ENCODE measurements at places on chromosomes 3 and 15.

GRCh38 chr15:91862891-91863504, 9.5 kb downstream of the SLCO3A1 start:
- no peak for DNase-seq

GRCh38 chr3:184260724-184261269, 556 bp downstream of the CAMK2N2 start:
- DNase-seq, result no peak

- DNase-seq, result peak; percentile 49
Measured at GRCh38 chr15:63587527-63587926, 9.7 kb upstream of the FBXL22 start.

DNA sequence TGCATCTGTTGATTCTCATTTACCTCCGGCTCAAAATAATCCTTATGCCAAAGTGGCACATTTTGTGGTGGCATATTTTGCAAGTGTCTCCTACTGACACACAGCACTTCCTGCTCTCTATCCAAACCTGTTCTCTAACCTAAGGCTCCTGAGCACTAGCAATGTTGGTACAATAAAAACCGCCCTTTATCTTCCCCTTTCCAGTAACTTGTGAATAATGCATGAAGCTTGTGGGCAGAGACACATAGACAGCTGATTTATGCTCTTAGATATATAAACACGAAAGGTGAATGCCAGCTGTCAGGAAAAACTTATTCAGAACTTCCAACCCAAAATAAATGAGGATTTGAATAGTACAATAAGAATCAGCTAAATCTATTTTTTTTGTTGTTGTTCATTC, 34.6 kb upstream of the ARPIN start:
- no peak for DNase-seq

DNA sequence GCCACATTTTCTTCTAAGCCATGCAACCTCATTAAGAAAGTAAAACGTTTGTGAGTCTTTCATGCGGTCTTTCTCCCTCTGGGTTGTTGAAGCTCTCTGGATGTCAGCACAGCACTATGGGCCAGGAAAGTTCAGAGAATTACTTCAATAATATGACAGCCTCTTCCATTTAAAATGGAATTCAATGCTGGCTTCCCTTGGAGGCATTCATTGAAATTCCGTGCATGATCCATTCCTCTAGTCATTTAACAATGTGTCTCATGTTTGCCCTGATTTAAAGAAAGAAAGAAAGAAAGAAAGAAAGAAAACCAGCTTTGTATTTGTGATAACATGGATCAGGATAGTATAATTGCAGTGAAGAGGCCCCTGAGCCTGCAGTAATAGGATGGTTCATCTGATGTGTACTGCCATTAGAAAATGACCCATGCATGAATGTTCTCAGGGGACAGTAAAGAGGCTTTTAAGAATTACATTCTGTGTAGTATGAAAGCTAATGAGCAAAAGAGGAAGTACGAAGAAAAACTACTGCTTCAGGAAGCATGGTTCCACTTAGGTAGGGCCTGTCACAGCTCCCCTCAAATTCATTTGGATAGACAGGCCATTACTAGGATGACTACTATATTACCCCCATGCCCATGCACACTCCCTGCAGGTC, 146.0 kb downstream of the ARPP21 start:
- no peak for DNase-seq

- peak; percentile 34 for DNase-seq
Measured at GRCh38 chr3:123518892-123519485, 65.9 kb downstream of the HACD2 start.

DNA sequence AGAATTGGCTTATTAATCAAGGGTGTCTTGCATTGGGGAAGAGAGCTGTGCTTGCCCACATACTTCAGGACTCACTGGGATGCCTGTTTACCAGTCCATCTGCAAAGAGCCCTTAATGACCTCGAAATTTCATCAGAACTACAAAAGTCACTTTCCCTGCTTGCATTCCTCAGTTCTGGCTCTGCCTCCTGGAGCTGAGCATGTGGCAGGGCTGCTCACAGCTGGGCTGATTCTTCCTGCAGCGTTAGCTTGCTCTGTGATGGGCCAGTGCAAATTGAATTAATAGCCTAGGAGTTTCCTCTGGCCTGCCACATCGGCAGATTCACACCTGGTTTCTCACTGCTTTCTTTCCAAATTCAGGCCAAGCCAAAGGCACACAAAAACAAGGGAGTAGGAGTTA, 108.9 kb downstream of the DUT start:
- DNase-seq, result peak; percentile 91

DNA sequence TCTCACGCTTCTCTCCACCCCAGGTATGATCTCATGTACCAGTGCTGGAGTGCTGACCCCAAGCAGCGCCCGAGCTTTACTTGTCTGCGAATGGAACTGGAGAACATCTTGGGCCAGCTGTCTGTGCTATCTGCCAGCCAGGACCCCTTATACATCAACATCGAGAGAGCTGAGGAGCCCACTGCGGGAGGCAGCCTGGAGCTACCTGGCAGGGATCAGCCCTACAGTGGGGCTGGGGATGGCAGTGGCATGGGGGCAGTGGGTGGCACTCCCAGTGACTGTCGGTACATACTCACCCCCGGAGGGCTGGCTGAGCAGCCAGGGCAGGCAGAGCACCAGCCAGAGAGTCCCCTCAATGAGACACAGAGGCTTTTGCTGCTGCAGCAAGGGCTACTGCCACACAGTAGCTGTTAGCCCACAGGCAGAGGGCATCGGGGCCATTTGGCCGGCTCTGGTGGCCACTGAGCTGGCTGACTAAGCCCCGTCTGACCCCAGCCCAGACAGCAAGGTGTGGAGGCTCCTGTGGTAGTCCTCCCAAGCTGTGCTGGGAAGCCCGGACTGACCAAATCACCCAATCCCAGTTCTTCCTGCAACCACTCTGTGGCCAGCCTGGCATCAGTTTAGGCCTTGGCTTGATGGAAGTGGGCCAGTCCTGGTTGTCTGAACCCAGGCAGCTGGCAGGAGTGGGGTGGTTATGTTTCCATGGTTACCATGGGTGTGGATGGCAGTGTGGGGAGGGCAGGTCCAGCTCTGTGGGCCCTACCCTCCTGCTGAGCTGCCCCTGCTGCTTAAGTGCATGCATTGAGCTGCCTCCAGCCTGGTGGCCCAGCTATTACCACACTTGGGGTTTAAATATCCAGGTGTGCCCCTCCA, 19.1 kb downstream of the TYRO3 start:
- DNase-seq, result no peak

- no peak for DNase-seq
Measured at GRCh38 chr15:93360318-93360717, 271.3 kb upstream of the RGMA start.

DNA sequence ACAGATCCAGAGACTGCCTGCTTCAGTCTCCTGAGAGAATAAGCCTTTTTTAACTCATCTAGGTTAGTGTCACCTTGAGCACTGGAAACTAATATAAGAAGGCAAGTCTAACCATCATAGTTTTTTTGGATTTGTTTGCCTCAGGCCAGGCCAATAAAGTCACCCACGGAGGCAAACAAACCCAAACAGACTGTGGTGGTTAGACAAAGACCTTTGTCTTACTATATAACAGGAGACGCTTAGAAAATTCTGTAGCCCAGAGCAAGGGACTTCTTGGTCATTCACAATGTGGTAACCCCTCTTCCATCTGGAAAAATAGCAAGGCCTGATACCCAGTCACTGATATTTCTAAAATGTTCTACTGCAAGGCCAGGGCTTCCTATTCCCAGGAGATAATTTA, 45.3 kb upstream of the PPP2R3A start:
- DNase-seq, result no peak

DNA sequence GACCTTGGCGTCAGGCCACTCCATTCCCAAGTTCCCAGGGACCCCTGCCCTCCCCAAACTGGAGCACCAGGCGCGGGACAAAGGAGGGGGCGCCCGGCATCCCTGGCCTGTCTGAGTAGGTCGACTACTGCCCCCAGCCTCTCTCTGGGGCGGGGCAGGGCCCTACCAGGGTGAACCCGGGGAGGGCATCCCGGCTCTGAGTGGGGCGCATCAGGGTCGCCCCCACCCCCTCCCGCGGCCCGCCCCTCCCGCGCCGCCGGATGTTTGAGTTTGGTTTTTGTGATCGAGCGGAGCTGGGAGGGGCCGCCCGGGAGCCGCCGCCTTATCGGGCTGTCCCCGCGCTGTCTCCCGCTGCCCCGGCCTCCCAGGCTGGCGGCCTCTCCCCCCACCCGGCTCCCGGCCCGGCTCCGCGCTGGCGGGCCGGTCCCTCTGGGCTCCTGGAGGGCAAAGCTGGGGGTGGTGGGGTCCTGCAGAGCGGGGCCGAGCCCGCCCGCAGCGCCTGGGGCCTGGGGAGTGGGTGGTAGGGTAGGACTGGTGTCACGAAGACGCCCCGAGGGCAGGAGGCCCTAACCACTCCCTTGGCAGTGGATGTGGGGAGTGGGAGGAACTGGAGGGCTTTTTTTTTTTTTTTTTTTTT, 47.2 kb upstream of the SMAD6 start:
- no peak for DNase-seq

DNA sequence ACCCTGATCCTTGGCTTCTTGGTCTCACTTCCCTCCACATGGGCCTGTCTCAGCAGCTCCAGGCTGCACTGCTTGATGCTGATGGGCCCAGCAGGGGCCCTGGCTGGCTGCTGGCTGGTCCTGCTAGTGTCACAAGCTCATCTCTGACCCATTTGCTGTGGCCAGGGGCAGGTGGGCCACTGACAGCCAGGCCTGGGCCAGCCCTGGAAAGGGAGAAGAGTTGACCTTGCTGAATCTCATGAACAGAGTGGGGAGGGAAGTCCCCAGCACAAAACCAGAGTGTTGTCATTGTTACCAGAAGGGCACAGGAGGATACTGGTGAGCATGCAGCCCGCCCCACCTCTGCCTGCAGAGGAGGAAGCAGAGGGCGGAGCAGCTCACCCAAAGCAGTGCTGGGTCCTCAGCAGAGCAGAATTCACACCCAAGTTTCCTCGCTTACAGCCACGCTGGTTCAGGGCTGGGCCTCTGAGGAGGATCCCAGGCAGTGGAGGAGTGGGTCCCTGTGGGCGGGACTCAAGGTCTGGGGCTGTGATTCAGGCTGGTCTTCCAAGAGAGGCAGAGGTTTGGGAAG, 7.6 kb upstream of the KLF15 start:
- DNase-seq, result no peak

GRCh38 chr3:192409838-192410683, 317.3 kb downstream of the FGF12 start:
- no peak for DNase-seq

- DNase-seq, result peak; percentile 46
Measured at GRCh38 chr3:123046262-123047061, 18.9 kb upstream of the SEMA5B start.

DNA sequence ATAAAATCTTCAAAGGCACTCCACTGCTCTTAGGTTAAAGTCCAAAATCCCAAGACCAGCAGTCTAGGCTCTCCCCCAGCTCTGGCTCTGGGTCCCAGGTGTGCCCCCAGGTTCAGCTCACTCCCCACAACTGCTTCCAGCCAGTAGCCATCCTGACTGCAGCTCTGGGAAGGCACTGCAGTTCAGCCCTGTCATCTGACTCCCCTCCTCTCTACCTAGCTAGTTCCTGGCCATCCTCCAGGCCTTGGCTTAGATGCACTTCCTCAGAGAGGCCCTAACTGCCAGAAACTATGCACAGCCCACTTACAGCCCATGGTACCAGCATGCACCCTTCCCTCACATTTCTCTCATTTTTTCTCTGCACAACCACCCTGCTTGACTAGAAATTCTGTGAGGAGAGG, 25.5 kb downstream of the TBC1D2B start:
- DNase-seq, result peak; percentile 57

DNA sequence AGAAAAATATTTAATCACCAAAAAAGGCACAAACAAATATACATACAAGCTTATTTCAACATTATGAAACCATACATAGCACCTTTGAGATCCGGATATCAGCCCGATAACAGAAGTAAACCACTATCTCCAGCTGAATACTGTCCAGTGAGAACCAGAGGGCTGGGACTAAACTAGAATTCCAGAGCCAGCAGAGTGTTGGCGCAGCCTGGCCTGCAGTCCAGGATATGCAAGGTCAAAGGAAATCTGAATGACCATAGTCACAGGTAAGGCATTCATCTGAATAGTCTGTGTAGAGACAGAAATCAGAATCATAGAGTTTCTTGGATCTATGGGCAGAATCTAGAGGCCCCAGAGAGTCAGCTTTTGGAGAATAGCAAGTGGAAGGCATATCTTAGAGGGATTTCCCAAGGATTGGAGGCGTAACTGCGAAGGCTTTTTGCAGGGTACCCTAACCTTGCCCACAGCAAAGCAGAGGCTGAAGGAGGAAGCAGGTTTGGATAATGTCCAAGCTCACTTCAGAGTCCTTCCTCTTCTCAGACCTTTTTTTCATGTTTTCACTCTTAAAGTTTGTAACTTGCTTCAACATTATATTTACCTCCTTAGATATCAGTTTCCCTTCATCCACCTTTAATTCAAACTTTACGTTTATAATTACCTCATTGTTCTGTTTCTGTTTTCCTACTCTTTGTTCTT, 32.5 kb upstream of the TP63 start:
- no peak for DNase-seq

DNA sequence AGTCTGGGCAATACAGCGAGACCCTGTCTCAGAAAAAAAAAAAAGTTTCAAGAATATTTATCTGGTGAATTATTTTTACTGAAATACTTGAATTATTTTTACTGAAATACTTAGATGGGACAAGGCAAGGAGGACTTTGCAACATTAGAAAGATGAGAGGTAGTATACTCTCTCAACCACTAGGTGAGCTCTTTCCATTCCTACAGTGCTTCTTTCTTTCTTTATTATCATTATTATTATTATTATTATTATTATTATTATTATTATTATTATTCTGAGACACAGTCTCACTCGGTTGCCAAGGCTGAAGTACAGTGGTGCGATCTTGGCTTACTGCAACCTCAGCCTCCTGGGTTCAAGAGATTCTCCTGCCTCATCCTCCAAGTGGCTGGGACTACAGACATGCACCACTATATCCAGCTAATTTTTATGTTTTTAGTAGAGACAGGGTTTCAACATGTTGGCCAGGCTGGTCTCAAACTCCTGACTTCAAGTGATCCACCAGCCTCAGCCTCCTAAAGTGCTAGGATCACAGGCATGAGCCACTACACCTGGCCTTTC, 468.8 kb downstream of the MAGI1 start:
- no peak for DNase-seq

DNA sequence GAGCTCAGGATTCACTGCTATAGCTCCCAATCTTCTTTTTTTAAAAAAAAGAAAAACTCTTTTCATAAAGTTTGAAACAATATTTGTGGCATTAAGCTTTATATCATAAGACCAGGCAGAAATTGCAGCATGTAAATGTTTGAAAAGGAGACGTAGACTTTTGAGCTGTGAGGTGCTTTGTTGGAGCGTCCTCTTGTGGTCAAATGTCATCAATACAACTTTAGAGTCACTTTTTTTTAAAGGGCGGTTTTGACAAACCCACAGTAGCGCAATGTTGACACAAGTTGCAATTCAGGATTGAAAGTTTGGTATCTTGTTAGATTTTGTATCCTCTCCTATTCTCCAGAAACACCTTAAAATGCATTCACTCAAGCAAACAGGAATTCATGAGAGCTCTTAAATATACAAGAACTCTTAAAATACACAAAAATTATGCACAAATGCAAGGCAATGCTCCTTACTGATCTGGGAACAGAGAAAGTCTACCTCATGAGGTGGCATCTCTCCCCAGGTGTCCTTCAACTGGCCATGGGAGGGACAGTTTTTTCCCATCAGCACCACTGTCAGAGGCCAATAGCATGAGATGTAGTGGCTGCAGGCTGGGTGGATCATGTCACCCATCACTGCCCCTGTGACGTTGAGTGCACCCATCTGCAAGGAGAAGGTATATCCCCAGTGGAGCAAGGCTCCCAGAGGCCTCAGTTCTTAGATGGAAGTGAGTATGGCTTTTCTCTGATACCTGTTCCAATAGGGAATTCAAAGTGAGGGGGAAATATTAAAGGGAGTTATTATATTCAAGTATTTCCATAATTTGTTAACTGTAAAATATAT, 70.7 kb downstream of the ANXA2 start:
- peak; percentile 67 for DNase-seq

- no peak for DNase-seq
Measured at GRCh38 chr3:53518495-53518981, 24.1 kb downstream of the CACNA1D start.

All from EH (cell line).